ENCODE measurements at places on chromosomes 5 and 9.

DNA sequence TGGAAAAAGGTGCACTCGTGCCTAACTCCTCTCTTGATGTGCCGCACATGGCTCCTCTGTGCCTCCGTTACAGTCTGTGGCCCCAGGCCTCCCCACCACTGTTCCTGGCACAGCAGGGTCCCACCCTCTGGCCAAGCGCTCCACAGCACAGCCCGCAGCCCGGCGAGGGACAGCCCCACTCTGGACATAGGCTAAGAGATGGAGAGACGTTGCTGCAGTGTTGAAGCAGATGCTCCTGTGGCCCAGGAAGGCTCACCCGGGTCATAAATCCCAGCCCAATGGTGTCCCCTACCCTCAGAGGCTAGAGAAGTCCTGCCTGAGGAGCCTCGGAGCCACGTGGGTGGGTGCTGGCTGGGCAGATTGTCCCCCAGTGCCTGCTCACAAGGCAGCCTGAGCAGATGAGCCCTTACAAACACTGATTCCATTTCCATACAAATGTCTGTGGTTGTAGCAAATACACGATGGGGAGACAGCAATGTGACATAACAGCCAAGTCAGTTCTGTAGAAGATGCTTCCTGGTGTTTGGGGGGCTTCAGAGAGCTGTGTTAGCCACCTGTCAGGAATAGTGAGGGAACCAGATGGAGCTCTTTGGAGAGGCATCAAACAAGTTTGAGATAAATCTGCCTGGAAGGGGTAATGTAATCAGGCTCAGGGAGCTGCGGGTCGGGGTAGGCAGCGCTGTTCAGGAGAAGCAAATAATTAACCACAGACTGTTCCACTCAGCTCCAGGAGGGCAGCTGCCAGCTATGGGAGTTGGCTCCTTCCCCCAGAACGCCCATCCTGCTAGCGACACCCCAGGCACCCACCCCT lies 41.7 kb downstream of the C5orf15 start:
- no peak for DNase-seq

GRCh38 chr5:68449380-68449779 lies 233.8 kb downstream of the PIK3R1 start:
- no peak for DNase-seq

- DNase-seq, result no peak
These were observed 1.1 kb downstream of the DIAPH1 start for GRCh38 chr5:141617682-141618029.

DNA sequence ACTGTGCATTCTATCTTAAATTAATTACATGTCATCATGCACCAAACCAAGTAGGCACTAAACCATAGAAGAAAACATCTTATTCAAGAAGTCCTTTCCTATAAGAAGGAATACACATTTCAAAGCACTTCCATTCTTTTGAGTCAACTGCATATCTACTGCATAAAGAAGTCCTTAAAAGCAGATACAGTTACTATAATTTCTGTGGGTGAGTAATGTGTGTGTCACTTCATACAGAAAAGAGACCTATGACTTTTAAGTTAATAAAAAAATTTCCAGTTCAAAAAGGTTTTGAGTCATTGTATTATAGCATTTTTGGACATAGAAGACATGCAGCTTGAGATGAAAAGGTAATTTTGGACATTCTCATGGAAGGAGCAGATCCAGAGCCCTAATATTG lies 125.0 kb downstream of the DTWD2 start:
- DNase-seq, result no peak

- DNase-seq, result no peak
These were observed 79.5 kb downstream of the OSMR start for GRCh38 chr5:38925154-38925925.

- DNase-seq, result no peak
These were observed 119.5 kb downstream of the SYK start for GRCh38 chr9:90921104-90921503.

DNA sequence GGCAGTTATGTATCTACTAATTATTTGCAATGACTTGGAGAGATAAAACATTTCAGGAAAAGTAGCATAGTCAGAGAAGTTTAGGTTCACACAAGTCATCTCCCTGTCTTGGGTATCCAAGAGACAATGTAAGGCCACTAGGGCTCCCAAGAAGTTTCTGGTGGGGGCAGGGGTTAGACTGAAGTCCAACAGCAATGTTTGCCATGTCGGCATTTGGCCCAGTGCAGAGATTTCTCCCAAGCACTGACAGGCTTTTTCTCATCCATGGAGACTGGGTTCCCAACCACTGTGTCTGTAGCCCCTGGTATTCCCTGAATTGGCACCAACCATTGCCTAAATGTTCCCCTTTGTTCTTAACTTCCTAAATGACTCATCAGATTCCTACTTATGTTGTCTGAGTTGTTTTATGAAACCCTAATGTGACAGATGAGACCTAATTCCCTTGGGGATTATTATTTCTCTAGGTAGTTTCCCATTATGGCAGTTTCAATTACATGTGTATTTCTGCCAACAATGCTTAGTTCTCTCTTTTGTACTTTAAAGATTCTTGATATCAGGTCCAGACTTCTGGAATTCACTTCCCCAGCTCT lies 103.6 kb upstream of the EGFLAM start:
- DNase-seq, result no peak

GRCh38 chr5:97163360-97163764 lies 19.7 kb downstream of the RIOK2 start:
- DNase-seq, result no peak

GRCh38 chr9:121962421-121962820 lies 130.7 kb downstream of the TTLL11 start:
- DNase-seq, result no peak

DNA sequence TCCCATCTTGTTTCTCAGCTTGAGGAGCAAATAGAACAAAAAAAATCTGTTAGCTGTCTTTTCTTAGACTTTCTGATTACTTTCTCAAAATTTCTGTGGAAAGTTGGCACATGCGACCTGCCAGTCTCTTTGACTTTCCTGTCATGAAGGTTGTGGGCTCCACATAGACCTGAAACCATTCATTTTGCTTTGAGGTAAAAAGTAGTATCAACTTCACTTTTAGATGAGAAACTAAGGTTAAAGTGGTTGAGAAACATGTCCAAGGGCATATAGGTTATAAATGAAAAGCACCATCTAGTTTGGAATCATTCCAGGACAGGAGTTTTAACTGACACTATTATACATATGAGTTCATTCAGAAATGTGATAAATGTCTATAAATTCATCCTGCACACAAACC lies 42.7 kb downstream of the ST8SIA4 start:
- no peak for DNase-seq

GRCh38 chr9:306907-307306 lies 92.2 kb downstream of the DOCK8 start:
- DNase-seq, result peak; percentile 26

DNA sequence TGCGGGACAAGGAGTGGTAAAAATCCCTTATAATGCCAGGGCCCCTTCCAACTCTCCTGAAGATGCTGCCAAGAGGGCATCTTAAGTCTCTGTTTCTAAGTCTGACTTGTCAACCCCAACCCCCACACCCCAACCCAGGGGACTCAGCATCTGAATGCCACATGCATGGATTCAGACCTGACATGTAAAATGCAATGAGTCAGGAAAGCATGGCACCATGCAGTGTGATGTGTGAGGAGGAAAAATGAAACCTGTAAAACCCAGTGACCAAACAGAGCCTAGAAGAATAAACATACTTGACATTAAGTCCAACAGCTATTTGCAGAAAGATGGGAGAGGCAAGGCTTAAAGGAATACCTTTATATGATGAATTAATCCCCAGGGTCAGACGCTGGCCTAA lies 112.4 kb downstream of the ASTN2 start:
- DNase-seq, result no peak

DNA sequence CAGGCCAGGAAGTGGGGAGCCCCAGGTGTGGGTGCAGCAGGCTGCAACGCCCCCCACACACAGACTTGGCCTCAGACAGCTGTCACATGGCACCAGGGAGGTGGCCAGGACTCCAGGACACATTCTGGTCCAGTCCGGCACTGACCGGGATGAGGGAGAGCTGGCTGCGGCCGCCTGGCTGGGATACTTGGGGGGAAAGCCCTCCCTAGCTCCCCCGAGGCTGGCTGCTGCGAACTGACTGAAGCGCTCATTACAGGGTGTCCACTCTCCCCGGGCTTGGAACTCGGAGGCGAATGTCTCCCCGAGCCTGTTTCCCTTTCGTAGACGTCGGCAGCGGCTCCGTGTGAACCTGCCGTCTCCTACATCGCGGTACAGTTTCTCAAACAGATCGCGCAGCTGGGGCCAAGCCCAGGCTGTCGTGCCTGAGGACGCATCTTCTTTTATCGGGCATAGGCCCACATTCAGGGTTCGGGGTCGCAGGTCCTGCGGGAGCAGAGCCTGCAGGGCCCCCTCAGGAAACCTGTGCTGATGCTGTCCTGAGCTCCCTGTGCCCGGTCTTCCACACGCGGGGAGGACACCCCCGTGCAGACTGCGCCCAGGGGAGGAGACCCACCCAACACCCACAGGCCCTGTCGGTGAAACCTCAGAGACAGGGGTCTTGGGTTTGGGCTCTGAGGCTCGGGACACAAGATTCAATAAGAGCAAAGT lies 19.8 kb downstream of the NACC2 start:
- no peak for DNase-seq

DNA sequence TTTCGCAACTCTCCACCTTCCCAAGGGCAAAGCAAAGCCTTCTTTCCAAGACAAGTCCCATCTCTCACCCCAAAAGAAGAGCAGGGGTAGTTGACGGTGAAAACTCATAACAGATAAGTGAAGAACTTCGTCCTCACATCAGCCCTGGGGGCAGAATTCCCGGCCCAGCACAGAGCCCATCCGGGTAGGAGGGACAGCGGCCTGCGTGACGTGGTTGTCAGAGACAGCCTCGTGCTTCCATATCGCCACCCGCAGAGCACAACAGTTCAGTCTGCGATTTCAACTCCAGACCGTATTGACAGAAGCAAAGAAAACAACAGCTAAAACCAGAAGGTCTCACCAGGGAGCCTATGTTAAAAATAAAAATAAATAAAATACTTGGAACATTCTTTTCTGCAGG lies 273.2 kb downstream of the SYK start:
- peak; percentile 12 for DNase-seq

DNA sequence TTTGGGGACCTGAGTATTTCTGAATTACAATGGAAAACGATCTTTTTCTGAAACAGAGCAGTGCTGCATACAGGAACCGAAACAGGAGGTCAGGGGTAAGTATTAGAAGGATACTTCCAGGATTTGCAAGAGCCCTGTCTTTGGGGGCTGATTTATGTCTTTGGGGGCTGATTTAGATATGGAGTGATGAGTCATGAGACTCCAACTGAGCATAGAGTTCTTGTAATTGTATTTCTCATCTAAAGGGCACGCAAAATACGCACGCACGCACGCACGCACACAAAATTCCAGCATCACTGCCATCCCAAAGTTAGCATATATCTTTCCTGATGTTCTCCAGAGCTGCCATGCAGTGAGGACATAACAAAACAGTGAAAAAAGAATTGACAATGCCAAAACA lies 414.8 kb upstream of the CCNH start:
- no peak for DNase-seq

GRCh38 chr9:98860871-98861293 lies 53.4 kb downstream of the GALNT12 start:
- DNase-seq, result no peak

DNA sequence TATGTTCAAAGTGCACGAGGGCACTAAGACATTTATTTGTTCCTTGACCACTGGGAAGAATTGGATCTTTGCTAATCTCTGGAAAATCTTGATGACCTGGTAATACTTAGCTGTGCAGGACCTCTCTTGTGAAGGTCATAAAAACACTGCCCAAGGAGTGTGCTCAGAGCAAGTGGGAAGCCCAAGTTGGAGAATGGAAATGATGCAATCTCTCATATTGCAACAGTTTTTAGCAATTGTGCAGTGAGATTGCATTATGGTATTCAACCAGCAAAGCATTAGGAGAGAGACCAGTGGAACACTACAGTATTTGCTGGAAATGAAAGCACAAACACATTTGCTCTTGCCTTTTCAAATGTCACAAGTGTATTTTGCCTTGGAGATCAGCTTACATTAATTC lies 34.5 kb downstream of the TXNDC8 start:
- DNase-seq, result no peak

- peak; percentile 75 for DNase-seq
These were observed 31.4 kb upstream of the BRD3 start for GRCh38 chr9:134099123-134099761.

DNA sequence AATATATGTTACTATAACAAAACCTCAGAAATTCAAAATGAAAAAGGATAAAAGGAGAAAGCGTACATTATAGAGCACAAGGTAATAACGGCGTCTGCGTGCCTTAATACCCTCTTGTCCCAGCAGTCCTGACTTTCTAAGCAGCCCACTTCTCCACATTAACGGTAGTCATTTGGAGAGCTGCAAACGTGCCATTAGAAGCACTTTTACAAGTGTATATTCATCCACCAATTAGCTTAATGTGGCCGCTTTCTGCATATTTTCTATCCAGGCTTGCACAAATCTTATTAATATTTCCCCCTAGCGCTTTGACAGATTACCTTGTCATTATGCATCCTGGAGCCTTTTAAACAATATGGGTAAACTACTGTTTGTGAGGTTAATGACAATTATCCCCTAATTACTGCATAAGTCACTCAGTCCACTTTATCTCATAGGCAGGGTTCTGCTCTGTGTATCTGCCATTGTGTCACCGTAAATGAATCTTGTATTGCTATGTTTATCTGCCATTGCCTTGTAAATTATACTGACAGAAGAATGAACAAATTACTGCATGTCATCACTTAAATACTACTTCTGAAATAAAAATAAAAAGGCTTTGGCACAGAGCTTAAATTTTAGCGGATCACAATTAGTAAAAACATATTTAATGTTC lies 421.3 kb downstream of the BNC2 start:
- DNase-seq, result no peak

DNA sequence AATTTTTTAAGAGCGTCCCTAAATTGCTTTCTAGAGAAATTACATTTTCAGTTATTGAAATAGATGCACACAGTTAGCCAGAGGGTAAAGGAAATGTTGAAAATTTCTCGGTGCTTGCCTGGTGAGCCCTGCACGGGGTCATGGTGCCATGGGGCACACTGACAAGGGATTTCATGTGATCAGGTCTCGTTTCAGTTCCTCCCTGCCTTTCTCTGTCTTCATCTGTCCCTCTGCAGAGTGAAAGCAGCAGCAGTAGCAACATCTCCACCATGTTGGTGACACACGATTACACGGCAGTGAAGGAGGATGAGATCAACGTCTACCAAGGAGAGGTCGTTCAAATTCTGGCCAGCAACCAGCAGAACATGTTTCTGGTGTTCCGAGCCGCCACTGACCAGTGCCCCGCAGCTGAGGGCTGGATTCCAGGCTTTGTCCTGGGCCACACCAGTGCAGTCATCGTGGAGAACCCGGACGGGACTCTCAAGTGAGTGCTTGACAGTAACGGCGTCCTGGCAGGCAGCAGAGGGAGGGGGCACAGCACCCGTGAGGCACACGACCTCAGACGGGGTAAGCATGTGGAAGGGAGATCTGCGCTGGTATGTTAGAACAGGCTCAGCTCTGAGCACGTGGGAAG lies 89.1 kb upstream of the OTULINL start:
- no peak for DNase-seq

DNA sequence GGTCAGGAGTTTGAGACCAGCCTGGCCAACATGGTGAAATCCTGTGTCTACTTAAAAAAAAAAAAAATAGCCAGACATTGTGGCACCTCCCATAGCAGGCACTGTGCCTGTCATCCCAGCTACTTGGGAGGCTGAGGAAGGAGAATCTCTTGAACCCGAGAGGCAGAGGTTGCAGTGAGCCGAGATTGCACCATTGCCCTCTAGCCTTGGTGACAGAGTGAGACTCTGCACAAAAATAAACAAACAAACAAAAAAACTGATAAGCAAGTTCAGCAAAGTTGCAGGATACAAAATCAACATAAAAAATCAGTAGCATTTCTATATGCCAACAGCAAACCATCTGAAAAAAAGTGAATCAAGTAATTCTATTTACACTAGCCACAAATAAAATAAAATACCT lies 64.8 kb upstream of the TTC23L start:
- no peak for DNase-seq

- DNase-seq, result no peak
These were observed 60.0 kb upstream of the CDH6 start for GRCh38 chr5:31133488-31133887.

All from GM10248 (cell line).